ENCODE measurements at places on chromosomes 2 and 18. TPM values are rescaled to one million over a fixed set of nuclear protein-coding genes. Genes with fewer than 3 reads are reported as not detected.

Gene PNO1
- polyA plus RNA-seq = 18.5 TPM

Gene CRIM1
- polyA plus RNA-seq = 22.6 TPM

Gene DAW1
- polyA plus RNA-seq = not detected

Gene CPS1
- 3.7 TPM for polyA plus RNA-seq

Gene SGPP2
- 0.60 TPM for polyA plus RNA-seq

Gene GAL3ST2
- 0.22 TPM for polyA plus RNA-seq

Gene LIMS4
- polyA plus RNA-seq = 4.1 TPM

Gene AMER3
- not detected for polyA plus RNA-seq

Gene ANKRD23
- polyA plus RNA-seq = 7.8 TPM

Gene NTSR2
- not detected for polyA plus RNA-seq

Gene HOXD3
- polyA plus RNA-seq = 2.4 TPM

Gene MDH1B
- 0.95 TPM for polyA plus RNA-seq

Gene FER1L5
- 0.76 TPM for polyA plus RNA-seq

Gene HSBP1L1
- 5.8 TPM for polyA plus RNA-seq

Gene TMEM17
- polyA plus RNA-seq = not detected
